ENCODE measurements at places on chromosomes 6 and 20.

DNA sequence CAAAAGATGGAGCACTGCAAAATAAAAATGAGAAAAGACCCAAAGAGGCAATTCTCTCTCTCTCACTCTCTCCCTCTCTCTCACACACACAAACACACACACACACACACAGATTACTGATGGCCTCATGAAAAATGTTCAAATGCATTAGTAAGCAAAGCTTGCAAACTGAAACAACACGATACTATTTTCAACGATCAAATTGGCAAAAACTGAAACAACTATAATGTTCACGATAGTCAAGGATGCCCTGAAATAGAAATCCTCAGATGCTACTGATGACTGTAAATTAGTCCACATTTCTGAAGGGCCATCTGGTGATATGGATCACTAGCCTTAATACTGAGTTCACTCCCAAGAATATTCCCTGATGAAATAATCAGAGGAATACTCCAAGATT, 100.8 kb downstream of the TRERF1 start:
- no peak for DNase-seq

DNA sequence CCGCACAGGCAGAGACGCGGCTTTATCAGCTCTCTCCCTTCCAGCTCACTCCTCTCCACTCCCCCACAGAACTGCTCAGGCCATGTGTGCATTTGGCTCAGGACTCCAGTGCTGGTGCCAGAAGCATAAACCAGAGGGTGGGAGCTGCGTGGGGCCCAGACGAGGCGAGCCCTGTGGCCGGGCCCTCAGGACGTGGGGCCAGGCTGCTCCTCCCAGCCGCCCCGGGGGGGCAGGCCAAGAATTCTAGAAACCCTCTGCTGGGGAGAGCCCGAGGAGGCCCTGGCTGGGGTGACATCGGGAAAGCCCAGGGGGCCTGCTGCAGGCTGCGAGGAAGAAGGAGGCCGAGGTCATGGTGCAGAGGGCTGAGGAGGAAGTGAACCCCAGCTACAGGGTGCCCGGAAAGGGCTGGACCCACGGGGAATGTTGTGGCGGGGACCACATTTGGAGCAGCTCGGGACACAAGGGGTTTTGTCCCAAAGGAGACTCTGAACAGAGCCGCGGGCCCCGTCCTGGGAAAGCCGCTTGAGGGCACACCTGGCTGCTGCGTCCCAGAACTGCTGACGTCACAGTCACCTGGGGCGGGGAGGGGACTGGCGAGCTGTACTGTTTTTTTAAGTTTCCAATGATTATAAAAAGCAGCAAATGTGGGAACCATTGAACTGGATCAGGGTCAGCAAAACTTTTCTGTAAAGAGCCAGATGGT, 107.1 kb downstream of the BANF2 start:
- no peak for DNase-seq

GRCh38 chr6:68741501-68742386, 106.7 kb downstream of the ADGRB3 start:
- no peak for DNase-seq

- no peak for DNase-seq
Measured at GRCh38 chr20:48695738-48696137, 132.1 kb downstream of the PREX1 start.

- no peak for DNase-seq
Measured at GRCh38 chr6:96276305-96276704, 245.3 kb upstream of the UFL1 start.

- DNase-seq = peak; percentile 83
Measured at GRCh38 chr20:10848810-10849370, 175.1 kb upstream of the JAG1 start.

DNA sequence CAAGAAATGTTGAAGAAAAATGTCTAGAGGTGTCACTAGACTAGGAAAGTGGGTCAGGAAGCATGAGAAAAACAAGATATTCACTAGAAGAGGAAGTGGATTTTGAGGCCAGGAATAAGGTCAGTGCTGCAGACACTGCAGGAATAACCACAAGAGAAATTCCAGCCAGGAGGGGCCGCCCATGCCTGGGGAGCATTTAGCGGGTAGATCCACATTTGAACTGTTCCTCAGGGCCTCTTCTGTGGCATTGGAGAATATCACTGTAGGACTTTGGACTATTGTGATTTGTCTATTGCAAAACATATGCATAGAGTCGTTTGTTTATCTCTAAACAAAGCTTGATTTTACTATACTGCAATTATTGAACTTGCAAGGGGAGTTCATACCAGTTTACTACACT, 49.6 kb upstream of the CCDC28A start:
- no peak for DNase-seq

DNA sequence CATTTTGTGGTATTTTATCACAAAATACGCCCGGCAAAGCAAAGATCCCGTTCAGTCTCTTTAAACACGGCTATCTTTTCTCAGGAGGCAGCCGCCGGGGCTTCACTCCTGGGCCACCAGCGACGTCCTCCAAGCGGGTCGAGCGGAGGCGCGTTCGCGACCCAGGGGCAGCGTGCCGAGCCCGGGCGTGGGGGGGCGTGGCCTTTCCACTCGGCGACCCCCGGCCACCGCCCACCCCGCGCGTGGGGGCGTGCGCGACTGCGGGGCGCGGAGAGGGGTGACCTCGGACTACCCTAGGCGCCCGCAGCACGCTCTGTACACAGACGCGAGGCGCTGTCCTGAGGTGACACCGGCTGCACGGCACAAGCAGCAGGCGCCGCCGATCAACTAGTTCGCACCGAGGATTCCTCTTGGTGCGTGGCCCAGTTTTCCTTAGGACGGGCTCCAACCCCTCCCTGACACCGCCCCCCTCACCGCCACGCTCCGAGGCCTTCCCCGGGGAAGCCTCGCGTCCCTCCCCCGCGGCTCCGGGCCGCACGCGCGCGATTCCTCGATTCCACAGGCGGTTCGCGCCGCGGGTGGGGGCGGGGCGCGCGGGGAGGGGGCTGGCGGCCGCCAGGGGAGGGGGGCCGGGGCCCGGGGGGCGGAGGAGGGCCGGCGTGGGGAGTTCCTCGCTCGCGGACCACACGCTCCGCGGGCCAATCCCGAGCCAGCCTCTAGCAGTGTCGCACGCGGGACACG, 1.1 kb upstream of the JARID2 start:
- peak; percentile 68 for DNase-seq

DNA sequence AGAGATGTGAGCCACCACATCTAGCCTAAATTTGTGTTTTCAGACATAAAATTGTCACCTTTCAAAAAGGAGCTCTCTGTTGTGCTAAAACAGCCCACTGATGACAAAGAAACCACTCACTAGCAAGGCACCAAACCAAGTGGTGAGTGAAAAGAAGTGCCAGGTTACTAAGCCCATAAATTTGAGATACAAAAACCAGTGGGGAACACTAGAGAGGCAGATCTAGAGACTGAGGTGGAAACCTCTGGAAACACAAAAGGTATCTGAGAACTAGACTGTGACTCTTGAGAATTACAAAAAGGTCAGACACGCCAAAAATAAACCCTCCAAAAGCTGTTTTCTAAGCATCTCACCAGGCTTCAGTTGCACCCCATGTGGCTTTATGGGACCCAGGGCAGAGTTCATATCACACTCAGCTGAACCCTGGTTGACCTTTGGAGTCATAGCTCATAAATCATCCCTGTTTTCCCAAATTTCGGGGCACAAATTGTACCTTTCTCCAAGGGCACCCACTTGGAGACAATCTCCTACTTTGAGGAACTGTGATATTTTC, 24.2 kb downstream of the SAMD3 start:
- no peak for DNase-seq

DNA sequence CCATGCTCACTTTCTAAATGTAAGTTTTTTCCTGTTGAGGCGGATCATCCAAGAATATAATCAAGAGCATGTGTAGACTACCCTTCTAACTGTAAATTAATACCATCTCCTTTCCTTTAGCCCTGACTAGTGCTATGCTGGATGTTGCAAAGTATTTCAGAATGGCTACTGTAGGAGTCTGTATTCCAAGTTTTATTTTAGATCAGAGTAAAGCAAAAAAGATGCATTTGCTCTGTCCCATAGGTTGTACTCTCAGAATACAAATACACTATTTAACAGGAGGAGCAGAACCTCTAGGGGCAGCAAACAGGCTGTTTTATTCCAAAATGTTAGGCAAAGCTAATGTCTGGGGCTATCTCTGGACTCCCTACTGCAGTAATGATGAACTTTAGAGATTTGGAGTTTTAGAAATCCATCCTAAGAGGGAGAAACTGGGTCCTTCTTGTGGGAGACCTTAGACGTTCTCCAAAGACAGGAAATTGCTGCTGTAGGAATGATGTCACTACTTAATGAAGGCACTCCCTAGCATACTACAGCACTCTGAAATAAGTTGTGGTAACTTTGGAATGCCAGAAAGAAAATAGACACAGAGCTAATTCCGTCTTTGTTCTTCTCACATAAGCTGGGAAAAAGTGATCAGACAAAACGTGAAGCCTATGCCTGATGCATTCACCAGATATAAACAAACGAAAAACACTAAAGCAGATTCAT, 392.4 kb upstream of the HS3ST5 start:
- peak; percentile 9 for DNase-seq

DNA sequence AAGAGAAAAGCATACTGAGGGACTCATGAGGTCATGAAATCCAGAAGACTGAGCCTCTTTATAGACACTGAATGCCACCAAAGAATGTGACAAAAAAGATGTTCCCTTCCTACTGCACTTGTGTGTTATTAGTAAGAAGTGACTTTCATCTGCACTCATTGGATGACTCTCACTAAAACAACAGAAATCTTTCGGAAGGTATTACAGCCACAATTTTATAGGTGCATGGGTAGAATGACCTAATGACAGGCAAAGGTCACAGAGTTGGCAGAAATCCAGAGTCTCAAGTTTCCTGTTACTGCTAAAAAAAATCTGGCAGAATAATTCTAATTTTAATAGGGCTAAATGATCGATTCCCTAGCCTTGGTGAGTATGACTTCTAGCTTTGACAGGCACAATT, 13.3 kb downstream of the PKHD1 start:
- DNase-seq = peak; percentile 71

GRCh38 chr20:54000262-54000661, 70.1 kb downstream of the BCAS1 start:
- DNase-seq = no peak

DNA sequence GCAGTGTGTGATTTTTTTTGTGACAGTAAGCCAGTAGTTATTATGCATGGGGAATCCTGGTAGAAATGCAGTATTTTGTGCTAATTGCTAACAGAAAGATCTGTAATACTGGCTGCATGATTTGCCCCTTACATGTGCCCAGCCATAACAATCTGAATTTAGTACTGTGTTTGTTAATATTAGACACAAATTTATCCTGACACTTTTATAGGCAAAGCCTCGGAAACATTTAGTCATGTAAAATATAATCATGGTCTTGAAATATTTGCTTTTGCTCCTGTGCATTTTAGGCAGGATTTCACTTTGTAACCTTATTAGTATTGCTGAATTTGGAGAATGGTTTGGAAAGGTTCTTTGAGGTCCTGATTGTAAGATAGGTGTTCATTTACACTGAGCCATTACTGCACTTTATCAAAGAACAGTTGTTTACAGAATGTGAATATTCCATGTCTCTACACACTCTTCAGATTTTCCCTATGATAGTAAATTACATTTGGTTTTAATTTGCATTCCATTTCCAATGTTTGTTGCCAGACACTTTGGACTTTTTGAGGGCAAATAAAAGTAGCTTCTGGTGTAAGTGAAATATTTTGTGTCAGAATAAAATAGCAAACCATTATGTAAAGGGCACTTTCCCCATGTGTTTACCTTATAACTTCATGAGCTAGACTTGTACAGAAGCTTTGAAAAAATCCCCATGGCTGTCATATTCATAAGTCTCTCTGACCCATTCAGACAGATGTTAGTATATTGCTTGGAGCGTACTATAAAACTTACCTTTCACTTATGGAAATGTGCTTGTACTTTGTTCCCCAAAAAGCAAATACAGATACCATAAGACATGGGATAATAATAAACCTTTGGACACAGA, 349.9 kb downstream of the ARHGAP18 start:
- no peak for DNase-seq

All from kidney tubule cell (primary cell).